ENCODE measurements at places on chromosomes 5 and 9.

DNA sequence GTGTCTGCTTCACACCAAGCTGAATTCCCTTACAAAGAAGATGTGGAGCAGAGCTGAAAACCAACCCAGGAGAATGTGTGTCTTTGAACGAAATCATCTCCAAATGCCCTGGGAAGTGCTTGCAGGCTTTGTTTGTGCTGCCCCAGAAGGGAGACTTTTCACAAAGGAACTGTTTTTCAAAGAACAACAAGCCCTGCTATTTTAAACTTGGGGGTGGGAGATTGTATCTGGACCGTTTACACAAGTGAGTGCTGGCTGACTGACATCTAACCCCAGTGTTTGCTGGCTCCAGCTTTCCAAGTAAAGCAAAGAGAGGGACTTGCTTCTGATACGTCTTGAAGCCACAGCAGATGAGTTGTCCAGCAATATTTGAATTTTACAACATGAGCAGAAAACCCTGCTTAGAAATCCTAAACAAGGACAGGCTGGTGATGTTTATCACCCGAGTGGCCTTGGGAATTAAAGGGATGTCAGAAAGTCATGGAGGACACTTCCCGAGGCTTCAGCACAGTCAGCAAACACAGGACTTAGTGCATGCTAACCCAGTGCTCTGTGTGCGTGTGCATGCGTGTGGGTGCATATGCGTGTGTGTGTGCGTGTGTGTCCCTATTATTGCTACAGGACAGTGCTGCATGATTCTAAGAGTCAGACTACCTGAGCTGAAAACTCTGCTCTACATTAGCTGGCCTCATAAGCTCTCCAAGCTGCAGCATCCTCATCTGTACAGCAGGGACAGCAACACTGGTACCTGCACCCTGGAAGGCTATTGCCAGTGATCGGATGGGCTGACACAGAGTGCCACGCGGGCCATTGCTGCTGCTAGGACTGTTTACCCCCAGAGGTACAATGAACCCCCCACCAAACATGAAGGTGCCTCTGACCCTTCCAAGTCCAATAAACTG, 1.4 kb downstream of the ADAMTS12 start:
- H3K27ac ChIP-seq: no peak overlapping the region
- no peaks in the 10 kb centered on the region for H3K27me3 ChIP-seq
- peaks cover 8% of the 10 kb centered on the region for H3K4me1 ChIP-seq
- H3K4me3 ChIP-seq: peak overlapping the region; percentile 39

GRCh38 chr5:142797420-142797819, 27.2 kb downstream of the ARHGAP26 start:
- DNase-seq: no peak
- H3K27ac ChIP-seq: no peak overlapping the region
- no peak overlapping the region for H3K4me3 ChIP-seq
- no peaks in the 10 kb centered on the region for H3K27me3 ChIP-seq
- H3K36me3 ChIP-seq: no peaks in the 10 kb centered on the region
- H3K4me1 ChIP-seq: peaks cover 7% of the 10 kb centered on the region

GRCh38 chr5:124718380-124718789, 28.1 kb downstream of the ZNF608 start:
- no peaks in the 10 kb centered on the region for H3K27me3 ChIP-seq
- peaks cover 19% of the 10 kb centered on the region for H3K4me1 ChIP-seq
- no peak overlapping the region for H3K27ac ChIP-seq

DNA sequence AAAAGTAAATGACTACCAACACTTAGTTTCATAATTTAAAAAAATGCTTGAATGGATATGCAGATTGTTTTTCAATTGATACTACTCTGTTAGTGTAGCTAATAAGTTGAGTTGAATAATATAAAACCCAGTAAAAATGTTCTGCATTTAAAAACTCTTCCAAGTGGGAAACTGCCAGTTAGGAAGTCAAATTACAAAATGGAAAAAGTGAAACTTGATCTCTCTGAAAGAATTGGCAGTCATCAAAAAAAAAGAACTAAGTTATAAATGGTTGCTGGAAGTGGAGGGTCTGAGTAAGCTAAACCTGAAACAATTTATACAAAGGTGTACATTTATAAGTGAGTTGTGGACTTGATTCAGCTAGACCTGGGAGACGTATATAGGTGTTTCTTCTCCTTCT, 52.4 kb downstream of the VCAN start:
- no peak overlapping the region for H3K4me3 ChIP-seq
- H3K36me3 ChIP-seq: no peaks in the 10 kb centered on the region
- no peaks in the 10 kb centered on the region for H3K27me3 ChIP-seq
- H3K27ac ChIP-seq: no peak overlapping the region

- H3K27me3 ChIP-seq: no peaks in the 10 kb centered on the region
- no peak overlapping the region for H3K27ac ChIP-seq
- H3K36me3 ChIP-seq: no peaks in the 10 kb centered on the region
- H3K4me3 ChIP-seq: no peak overlapping the region
- H3K4me1 ChIP-seq: peaks cover 51% of the 10 kb centered on the region
- no peak for DNase-seq
These were observed 104.0 kb upstream of the SSBP2 start for GRCh38 chr5:81854915-81855314.

GRCh38 chr5:93126634-93127033, 454.4 kb downstream of the NR2F1-AS1 start:
- H3K36me3 ChIP-seq: no peaks in the 10 kb centered on the region
- H3K4me1 ChIP-seq: peaks cover 18% of the 10 kb centered on the region
- H3K27ac ChIP-seq: no peak overlapping the region
- no peak for DNase-seq
- no peak overlapping the region for H3K4me3 ChIP-seq
- no peaks in the 10 kb centered on the region for H3K27me3 ChIP-seq

- no peaks in the 10 kb centered on the region for H3K27me3 ChIP-seq
- no peak overlapping the region for H3K27ac ChIP-seq
- DNase-seq: no peak
- H3K4me3 ChIP-seq: no peak overlapping the region
These were observed 262.7 kb downstream of the KIF4B start for GRCh38 chr5:155276231-155276630.

DNA sequence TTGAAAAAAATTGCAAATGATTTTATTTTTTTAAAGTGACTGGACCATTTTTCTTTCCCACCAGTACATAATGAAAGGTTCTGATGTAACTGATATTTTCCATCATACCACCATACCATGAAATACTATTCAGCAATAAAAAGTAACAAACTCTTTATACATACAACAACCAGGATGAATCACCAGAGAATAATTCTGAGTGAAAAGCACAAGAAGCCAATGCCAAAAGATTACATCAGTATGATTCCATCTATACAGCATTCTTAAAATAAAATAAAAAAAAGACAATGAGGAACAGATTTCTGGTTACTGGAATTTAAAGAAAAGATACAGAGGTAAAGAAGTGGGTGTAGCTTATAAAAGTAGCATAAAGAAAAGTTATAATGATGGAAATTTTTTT, 423.7 kb upstream of the ST8SIA4 start:
- H3K4me3 ChIP-seq: no peak overlapping the region
- no peaks in the 10 kb centered on the region for H3K27me3 ChIP-seq
- H3K36me3 ChIP-seq: no peaks in the 10 kb centered on the region
- H3K4me1 ChIP-seq: no peaks in the 10 kb centered on the region
- H3K27ac ChIP-seq: no peak overlapping the region

DNA sequence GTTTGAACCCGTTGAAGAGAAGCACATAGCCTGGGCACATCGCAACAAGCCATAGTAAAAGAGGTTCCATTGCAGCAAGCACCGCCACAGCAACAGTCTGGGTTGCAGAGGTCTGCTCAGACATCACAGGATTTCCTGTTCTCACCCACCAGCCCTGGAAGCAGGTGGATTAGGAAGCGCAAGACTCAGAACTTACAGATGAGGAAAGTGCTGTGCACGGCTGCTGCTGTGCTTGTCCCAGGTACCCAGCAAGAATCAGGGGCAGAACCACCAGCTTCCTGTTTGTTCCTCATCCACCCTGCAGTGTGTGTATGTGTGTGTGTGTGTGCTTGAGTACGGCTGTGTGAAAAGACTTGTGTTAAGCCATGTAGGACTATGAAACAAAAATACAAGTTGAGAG, 124.7 kb upstream of the IRX2 start:
- no peaks in the 10 kb centered on the region for H3K36me3 ChIP-seq
- no peaks in the 10 kb centered on the region for H3K27me3 ChIP-seq
- H3K4me3 ChIP-seq: no peak overlapping the region
- H3K27ac ChIP-seq: no peak overlapping the region

Measured in vagina (tissue), 2 donors.